ENCODE measurements at places on chromosomes 12 and 14.

- DNase-seq = no peak
These were observed 5.5 kb upstream of the ATN1 start for GRCh38 chr12:6921996-6922946.

GRCh38 chr12:105507311-105508038 is 177.0 kb downstream of the C12orf75 start:
- no peak for DNase-seq

- no peak for DNase-seq
These were observed 5.6 kb downstream of the P2RX7 start for GRCh38 chr12:121138284-121138683.

DNA sequence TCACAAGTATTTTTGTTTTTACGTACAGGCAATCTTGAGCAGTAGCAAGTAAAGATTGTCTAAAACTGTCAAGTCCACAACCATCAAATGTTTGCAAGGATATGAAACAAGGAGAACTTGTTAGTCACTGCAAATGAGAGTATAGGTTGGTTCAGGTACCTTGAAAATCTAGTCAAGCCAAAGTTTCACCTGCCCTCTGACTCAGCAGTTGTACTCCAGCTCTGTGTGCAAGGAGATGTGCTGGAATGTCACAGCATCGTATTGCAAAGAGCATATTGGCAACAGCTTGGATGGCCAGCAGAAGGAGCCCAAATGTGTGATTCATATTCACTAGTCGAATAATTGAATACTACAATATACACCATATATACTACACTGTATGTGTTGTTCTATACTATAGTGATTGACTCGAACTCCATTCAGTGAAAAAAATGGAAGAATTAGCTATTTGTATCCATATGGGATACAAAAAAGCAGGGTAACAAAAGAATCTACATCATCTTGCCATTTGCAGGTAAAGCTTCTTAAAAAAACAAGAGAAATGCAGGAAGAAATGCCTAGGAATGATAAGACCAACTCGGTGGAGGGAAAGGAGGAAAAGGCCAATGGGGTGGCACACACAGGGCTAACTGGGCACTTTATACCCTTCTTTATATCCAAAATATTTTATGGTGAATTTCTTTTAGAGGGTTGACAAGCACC is 44.0 kb downstream of the EID3 start:
- DNase-seq = no peak

DNA sequence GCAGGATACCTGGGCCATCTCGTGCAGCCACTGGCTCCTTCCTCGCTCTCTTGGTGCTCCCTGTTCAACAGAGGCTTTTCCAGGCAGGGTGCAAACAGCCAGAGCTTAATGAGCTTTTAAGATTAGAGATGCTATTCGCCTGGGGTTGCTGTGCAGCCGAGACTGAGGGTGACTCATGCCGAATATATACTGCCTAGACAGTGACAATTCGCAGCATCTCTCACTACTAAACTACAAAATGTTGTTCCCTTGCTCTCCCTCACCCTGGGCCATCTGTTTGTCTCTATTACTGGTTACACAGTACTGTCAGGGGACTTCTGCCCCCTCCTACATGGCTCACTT is 26.0 kb upstream of the TESC start:
- no peak for DNase-seq

DNA sequence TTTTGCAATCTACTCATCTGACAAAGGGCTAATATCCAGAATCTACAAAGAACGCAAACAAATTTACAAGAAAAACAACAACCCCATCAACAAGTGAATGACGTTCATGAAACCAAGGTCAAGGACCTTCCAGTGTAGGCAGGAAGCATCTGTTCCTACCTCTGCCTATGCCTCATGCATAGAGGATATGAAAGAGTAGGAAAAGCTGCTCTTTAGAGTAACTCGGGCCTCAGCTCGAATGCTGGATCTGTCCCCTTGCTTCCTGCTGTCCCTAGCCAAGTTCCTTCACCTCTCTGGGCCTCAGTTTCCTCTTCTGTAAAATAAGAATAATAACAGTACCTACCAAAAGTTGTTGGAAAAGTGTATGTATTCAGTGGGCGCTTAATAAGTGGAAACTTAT is 65.0 kb downstream of the FOXN4 start:
- DNase-seq = no peak

- DNase-seq = no peak
These were observed 3.5 kb downstream of the FOXG1 start for GRCh38 chr14:28770061-28770460.

DNA sequence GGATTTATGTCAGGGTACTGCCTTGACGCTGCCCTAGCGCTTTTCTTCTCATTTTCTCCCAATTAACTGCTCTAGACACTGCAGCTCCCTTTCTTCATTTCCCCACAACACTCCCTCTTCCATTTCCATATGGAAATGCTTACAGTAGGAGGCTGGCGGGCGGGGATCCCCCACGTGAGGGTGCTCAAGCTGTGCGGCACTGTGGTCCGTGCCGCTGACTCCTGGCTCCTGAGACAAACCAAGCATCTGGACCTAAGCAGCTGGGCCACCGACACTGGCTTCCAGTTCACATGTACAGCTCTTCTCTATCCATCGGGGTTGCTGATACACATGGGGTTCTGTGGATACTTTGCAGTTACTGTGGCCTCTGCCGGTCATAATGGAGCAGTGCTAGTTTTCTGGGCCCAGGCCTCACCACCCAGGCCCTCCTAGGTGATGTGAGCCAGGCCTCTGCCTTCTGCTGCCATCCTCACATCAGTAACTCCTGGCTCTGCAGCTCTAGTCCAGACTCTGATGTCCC is 20.2 kb downstream of the TCHP start:
- DNase-seq = no peak

DNA sequence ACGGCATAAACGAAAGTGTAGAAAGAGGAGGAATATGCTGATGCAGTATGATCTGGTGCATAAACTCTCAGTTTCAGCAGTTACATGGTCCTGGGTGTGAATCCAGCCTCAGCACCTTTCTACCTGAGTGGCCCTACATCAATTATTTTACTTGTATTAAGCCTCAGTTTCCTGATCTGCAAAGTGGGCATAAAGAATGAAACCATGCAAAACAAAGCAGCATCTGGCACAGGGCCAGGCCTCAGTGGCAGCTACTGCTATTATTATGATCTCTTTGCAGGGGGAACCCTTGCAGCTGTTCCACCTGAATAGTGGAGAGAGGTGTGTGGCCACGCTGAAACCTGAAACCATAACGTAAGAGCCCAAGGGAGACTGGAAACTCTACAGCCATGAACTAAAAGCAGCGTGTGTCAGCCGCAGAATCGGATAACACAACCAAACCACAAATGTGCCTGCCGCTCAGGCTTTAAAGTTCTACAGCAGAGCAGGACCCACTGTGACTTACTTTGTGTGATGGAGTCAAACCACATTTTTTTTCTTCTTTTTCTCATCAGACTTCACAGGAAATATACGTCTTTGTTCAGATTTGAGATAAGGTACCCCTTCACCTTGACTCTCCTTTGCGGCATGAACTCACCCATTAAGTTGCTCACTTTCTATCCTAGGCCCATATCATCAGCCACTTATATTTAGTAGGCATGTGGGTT is 29.2 kb upstream of the FOS start:
- DNase-seq = no peak

- DNase-seq = no peak
These were observed 275.5 kb downstream of the ALG10 start for GRCh38 chr12:34297790-34298164.

DNA sequence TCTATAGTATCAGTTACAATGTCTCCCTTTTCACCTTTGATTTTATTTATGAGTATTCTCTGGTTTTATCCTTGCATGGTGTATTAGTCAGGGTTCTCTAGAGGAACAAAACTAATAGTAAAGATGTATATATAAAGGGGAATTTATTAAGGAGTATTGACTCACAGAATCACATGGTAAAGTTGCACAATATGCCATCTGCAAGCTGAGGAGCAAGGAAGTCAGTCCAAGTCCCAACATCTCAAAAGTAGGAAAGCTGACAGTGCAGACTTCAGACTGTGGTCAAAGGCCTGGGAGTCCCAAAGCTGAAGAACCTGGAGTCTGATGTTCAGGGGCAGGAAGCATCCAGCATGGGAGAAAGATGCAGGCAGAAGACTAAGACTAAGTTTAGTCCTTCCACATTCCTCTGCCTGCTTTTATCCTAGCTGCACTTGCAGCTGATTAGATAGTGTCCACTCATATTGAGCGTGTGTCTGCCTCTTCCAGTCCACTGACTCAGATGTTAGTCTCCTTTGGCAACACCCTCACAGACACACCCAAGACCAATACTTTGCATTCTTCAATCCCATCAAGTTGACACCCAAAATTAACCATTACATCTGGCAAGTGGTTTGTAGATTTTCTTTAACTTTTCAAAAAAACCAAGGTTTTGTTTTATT is 308.0 kb upstream of the LMO3 start:
- no peak for DNase-seq

GRCh38 chr12:7026854-7027253 is 8.6 kb upstream of the LPCAT3 start:
- no peak for DNase-seq

- peak; percentile 19 for DNase-seq
These were observed 76.6 kb upstream of the GZMB start for GRCh38 chr14:24710403-24711112.

- DNase-seq = peak; percentile 31
These were observed 218.8 kb downstream of the BTG1 start for GRCh38 chr12:91926848-91927247.

DNA sequence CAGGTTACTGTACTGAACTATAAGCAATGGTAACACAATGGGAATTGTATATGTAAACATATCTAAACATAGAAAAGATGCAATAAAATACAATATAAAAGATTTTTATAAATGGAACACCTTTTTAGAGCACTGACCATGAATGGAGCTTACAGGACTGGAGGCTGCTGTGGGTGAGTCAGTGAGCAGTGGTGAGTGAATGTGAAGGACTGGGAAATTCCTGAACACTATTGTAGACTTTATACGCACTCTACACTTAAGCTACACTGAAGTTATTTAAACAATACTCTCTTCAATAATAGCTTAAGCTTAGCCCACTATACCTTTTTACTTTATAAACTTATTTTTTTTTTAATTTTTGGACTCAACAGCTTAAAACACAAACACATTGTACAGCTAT is 313.5 kb downstream of the KCNC2 start:
- no peak for DNase-seq

DNA sequence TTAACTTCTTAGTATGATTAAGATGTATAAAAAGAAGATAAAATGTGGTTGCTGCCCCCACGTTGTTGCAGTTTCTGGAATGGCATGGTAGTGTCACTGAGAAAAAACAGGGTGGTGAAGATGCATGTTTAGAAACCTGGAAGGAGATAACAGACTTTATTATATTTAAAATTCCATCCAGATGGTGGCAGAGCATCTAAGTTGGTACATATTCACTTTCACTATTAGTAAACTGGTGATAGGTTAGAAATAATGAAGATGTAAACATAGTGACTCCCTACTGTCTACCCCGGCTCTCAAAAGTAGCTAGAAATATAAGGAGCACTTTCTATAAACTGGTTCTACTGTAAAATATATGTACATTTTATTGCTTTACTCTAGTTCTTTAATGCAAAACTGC is 279.3 kb downstream of the NPAS3 start:
- DNase-seq = no peak

DNA sequence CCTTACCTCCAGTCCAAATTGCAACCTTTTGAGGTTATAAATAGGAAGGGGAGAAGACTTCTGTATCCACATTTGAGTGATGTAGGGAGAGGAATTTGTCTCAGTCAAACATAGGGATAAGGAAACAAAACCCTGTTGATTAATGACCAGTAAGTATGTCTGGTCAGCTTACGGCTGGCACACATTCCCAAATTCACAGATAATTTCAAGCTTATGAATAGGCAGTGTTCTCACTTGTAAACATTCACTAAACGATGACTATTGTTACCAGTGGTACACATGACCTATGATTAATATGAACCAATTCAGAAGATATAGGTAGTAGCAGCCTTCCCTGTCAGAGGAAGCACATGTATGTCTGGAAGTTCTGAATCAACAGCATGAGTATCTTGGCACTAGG is 33.0 kb upstream of the SLC5A8 start:
- no peak for DNase-seq

GRCh38 chr12:101694297-101694848 is 3.1 kb upstream of the CHPT1 start:
- no peak for DNase-seq

DNA sequence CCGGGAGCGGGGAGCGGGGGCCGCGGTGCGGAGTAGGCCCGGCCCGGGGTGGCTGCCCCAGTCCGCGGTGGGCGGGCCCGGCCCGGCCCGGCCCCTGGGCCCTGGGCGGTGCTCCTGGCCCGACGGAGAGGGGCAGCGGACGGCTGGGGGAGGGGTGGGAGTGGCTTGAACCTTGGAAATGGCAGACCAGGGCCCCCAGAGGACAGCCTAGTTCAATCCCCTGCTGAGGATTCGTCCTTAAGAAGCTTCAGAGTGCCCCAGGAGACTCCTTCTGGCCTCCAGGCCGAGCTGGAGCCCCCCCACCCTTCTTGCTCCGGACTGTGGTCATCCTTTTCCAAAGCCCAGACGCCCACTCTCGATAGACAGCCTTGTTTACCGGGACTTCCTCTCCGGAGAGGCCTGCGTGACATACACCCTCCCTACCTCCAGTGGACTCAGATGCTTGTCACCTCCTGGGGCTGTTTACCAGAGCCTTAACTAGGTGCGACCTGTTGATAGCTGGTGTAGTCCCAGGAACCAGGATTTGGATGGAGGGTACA is 458 bp downstream of the KHNYN start:
- peak; percentile 37 for DNase-seq

- no peak for DNase-seq
These were observed 72.8 kb upstream of the BBS10 start for GRCh38 chr12:76421046-76421445.
